ENCODE measurements at places on chromosomes 5 and 9.

GRCh38 chr5:169302491-169303118, 1.7 kb upstream of the SLIT3 start:
- peak; percentile 58 for DNase-seq

DNA sequence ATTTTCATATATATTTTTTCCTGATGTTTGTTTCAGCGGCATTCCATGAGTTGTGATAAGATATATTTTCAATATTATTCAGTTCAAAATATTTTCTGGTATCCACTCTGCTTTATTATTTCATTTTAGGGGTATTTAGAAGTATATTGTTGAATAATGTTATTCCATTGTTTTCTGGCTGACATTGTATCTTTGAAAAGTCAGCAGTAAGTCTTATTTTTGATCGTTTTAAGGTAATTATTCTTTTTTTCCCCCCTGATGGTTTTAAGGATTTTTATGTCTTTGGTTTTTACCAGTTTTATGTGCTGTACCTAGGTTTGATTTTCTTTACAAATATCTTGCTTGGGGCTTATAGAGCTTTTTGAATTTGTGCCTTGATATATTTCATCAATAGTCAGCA, 6.6 kb upstream of the GLRA1 start:
- no peak for DNase-seq

GRCh38 chr5:72955143-72955767, 586 bp upstream of the FCHO2 start:
- DNase-seq = no peak

DNA sequence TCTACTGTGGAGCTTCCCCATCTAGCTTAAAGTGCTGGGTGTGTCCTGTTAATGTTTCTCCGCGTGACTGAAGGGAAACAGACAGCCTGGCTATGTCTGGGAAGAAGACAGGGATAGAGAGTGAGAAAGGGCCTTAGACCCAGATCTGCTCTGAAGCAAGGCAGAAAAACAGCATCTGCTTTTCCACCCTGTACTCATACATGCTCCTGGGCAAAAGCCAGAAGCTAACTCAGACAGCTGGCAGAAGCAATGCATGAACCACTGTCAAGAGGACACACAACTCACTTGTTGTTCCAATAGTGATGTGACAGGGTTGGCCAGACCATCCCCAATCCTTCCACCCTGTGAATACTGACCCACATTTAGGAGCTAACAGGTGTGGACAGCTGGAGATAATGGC, 63.3 kb downstream of the DPYSL3 start:
- no peak for DNase-seq

DNA sequence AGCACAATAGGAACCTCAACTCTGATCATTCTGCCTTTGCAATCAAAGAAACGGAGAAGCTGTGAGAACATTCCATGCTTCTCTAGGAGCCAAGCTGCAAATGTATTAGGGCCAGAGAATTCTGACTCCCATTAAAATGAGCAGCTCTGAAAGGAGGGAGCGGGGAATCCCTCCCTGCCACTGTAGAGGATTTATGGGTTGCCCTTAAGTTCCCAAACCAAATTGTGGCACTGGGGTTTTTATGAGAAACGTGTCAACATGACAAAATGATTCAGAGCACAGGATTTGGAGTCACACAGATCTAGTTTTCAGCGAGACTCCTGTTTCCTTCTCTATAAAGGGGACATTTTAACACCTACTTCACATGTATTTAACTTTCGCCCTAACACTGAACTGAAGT, 1.8 kb downstream of the IL6ST start:
- no peak for DNase-seq

DNA sequence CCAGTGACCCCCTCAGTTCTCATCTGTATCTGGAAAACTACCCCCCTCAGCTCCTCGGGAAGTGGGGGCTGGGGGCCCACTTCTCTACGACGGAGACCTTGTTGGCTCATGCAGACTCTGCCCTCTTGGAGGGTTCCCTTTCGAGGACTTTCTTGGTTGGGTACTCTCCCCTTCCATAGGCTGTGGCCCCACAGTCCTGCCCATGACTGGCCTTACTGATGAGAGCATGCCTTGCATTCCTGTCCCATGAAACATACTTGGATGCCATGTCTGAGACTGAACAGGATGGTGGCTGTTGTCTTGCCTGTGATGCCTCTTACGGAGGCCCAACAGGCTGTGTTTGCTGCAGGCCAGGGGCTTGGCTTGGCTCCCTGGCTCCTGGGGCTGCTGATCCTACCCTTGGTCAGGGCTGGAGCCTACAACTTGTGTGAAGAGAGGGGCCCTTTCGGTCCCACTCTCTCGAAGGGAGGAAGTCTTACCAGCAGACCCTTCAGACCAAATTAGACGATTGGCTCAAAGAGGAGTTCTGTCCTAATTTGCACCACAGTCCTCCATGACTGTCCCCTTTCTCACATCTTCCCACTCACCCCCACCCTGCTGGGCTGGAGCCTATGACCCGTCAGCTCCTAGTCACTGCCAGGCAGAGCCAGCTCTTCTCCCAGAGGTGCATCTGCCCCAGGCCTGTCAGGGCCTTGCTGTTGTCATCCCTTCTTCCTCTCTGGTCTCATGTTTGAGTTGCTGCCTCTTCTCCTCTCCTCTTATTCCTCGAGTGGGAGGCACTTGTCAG, 109.9 kb downstream of the CACNA1B start:
- DNase-seq = no peak

GRCh38 chr5:82635561-82636288, 357.6 kb upstream of the RPS23 start:
- peak; percentile 33 for DNase-seq

DNA sequence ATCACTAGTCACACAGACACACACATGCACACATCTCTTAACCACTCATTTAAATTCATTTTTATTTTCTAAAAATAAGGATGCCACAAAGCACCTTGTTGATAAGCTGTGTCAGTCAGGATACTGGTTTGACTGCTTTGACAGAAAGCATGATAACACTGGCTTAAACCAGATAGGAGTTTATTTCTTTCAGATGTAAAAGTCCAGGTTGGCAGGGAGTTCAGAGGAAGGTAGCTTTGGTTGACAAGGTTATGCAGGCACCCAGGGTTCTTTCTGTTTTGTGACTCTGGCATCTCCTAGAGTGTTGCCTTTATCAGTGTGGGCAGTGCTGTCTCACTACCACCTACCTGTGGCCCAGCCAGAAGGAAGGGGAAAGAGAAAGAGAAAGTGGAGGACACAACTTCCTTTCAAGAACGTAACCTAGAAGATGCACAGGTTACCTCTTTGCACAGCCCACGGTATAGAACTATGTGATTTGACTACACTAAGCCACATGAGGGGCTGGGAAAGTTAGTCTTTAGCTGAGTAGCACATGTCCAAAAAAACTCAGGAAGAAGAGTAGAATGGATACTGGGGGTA, 334.7 kb downstream of the OSTF1 start:
- no peak for DNase-seq

DNA sequence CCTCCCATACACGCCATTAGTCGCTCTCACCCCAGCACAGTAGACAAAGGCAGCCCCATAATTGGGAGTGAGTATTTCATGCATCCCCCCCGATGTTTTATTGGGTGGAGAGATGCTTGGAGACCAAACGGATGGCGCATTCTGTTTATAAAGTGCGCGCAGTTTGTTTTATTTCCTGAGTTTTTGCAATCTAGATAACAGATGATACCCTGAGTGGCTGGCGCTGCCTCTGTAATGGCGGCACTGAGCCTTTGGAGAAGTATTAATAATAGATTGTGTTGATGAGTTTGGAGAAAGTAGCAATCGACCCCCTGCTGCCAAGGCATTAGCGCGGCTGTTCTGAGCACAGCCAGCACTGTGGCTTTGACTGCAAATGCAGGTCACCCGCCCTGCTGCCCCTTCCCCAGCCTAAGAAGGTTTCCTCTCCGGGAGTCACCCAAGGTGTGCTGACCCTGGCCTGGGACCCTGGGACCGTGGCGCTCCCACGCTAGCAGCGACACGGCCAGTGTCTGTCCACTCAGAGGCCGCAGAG, 74.3 kb downstream of the LMX1B start:
- no peak for DNase-seq

GRCh38 chr9:135907006-135907430, 328 bp downstream of the CAMSAP1 start:
- DNase-seq = no peak

DNA sequence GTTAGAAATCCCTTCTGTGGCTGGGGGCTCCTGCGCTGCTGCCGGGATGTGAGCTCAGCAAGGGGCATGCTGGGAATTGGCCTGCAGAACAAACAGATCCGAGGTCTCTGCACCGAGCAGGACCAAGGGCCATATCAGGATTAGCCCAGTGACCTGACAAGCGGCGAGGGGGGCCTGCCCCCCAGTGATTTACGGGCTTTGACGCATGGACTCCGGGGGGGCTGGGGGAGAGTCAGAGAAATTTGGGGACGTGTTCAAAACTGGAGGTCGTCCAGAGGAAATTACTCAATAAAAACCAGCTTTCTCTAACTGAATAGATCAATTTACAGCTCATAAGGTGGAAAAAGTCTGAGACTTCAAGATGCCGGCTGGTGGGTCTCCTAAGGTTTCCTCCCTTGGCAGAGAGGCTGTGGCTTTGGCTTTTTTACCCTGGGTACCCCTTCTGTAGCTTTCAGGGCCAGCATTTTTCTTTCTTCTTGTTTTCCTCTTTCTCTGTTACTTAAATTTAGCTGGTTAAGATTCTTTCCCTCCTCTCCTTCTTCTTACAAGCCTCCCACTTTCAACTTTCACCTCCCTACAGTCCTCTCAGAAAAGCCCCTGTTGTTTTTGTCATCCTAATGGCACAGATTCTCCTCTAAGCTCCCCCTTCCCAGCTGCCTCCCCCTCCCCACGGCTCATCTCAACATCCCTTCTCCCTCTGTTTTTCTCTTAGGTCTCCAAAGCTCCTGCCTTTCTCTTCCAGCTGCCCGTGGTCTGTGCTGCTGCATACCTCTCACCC, 551.0 kb downstream of the CCDC171 start:
- DNase-seq = no peak

DNA sequence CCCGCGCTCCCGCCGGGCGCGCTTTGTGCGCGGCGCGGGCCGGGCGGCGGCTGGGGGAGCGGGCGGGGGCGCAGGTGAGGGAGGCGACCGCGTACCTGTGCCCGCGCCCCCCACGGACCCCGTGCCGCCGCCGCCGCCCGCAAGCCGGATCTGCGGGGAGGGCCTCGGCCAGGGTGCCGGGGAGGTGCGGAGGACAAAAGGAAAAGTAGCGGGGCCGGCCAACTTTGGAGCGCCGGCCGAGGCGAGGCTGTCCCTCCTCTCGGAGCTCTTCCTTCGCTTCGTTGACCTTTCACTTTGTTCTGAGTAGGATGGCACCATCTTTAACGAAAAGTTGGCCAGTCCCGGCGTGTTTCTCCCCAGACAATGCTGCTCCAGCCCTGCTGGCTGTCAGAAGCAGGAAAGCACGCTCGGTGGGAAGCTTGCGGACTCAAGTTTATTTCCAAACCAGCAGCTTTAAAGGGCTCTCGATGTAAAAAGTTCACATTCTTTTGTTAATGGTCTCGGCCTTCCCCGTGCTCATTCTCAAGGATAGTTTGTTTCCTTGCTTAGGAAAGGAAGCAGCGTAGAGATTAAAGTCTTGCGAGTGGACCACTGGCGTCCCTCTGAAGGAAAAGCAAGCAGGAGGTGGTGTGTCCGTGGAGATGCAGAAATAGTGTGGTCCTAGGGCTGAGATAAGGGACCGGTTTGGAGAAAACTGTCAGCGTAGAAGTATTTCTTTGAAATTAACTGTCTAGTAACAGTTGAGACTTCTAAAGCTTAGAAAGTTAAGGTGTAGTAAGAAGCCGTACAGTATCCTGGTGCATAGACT, 639 bp downstream of the EHMT1 start:
- DNase-seq = no peak

GRCh38 chr9:117612317-117612716, 91.9 kb upstream of the TLR4 start:
- DNase-seq = no peak

GRCh38 chr9:84303061-84303460, 37.5 kb downstream of the SLC28A3 start:
- DNase-seq = no peak

DNA sequence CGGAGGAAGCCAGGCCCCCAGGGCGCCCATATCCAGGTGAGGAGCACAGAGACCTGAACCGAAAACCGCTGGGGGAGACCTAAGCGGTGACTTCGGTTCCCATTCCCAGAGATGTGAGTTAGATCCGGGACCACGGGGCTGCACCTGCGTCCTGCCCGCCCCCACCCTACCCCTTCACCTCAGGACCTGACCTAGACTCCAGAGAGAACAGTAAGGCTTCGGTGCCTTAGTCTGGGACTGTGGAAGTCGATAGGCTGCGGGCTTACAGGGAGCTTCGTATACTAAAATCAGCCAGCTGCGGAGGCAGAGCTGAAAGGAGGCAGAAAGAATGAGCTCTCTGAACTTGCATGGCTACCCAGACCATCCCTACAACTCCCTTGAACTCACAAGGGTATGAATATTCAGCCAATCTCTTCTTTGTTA, 518 bp upstream of the FAM13B start:
- DNase-seq = peak; percentile 2

- no peak for DNase-seq
Measured at GRCh38 chr9:70835323-70835722, 286.1 kb downstream of the TRPM3 start.
